Stimulated activated CD8-positive, alpha-beta memory T cell treated with anti-CD3 and anti-CD28 coated beads, Interleukin-2, amount 100 ng/mL, for 1 hour (primary cell): ENCODE measurements at places on chromosomes 11 and 22.

DNA sequence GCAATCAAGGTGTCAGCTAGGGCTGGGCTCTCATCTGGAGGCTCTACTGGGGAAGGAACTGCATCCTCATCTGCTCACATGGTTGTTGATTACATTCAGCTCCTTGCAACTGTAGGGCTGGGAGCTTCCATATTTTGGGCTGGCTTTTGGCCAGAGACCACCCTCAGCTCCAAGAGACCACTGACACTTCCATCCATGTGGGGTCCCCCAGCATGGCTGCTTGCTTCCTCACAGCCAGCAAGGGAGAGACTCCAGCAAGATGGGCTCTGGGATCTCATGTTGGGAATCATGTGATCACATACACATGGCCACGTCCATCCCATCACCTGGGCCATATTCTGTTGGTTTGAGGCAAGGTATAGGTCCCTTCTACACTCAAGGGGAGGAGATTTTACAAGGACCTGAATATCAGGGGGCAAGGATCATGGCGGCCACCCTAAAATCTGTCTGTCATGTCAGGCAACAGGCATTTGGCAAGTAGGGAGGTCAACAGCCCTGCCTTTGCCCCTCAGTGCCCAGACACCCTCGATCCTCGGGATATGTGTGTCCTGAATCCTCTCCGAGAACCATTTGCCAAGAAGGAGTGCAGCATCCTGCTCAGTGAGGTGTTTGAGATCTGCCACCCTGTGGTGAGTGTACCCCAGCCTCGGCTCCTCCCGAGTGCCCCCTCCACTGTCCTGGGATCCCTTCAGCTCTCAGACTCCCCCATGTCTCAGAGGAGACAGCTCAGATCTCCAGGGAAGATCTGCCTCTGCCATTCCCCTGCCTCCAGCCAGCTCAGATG, 48.7 kb downstream of the OTOG start:
- DNase-seq, result no peak

- DNase-seq, result no peak
These were observed 57.9 kb downstream of the UVRAG start for GRCh38 chr11:75872887-75873416.

DNA sequence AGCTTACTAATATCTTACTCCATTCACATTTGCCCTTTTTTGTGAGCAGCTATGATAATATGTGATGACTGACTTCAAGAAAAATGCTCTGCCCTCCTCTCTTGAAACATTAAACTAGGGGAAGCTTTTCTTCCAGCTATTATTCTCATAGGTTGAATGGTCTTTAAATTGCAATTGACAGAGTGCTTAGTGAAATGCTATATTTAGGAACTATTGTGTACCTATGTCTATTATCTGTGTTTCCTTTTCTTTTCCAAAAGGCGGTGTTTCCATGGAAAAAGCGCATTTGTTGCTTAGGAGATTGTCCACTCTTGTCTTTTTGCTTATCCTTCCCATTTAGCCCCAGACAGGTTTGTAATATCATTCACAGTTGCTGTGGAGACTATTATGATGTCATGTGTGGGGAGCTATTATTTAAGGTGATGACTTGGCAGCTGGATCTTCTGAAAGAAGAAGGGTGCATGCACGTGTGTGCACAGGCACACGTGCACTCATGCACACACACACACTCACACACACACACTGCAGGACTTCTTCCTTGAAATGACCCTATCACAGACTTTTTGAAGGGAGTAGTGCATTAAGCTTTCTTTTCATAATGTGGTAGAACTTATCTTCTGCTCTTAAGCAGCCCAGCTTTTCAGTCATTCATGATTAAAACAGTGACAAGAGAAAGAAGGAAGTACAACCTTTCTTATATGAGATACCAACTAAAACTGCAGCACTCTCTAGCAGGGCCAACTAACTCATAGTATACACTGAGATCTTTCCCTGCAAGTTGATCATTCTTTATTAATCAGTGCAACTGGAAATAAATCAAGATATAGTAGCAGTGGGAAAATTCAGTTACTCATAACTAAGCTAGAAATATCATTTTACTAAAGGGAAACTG, 340.8 kb upstream of the MTNR1B start:
- DNase-seq, result no peak

- DNase-seq, result no peak
These were observed 11.8 kb downstream of the GTSE1 start for GRCh38 chr22:46308283-46308988.

GRCh38 chr22:27780161-27780575, 21.4 kb downstream of the MN1 start:
- DNase-seq, result no peak

DNA sequence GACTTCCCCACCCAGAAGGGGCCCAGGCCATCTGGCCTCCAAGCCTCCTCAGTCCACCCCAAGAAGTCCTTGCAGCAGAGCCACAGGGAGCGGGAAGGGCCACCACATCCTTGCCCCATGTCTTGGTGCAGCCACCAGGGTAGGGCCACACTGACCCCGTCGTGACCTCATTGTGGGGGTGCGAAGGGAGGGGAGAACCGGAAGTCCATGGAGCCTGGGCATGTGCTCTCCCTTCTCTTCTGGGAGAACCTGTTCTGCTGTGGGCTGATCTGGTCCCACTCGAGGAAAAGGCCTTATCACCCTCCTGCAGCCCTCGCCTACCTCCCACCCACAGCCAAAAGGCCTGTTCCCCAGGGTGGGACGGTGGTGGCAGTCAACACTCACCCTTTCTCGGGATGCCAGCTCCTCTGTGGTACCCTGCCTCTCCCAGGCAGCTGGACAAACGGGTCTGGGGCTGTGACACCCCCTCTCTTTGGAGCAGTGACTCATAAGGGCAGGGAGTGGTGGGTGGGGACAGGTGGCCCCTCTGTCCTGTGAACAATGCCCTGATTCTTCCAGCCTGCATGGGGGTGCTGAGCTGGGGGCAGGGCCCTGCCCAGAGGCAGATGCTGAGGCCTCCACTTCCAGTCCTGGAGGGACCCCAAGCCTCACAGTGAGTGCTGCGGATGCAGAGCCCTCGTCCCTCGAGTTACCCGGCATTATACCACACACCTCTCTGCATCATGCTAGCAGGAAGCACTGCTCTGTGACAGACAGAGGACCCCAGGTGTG, 14.6 kb upstream of the CTSD start:
- no peak for DNase-seq

DNA sequence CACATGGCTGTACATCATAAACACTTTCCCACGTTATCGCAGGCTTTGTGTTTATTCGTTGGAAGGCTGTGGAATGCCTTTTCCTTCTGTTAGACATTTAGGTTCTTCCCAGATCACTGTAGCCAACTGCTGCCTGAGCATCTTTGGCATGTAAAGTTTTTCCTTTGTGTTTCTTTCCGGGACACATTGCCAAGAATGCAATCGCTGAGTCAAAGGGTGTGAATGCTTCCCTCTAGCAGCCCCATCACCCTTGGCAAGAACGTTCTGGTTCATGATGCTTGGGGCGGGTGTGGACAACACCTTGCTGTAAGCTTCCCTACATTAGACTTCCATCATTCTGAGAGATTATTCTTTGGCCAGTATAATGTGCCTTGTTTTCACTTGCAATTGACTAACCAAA, 136.2 kb downstream of the OSBP2 start:
- DNase-seq, result no peak

- no peak for DNase-seq
These were observed 158.2 kb downstream of the TTC28 start for GRCh38 chr22:28521451-28521850.

DNA sequence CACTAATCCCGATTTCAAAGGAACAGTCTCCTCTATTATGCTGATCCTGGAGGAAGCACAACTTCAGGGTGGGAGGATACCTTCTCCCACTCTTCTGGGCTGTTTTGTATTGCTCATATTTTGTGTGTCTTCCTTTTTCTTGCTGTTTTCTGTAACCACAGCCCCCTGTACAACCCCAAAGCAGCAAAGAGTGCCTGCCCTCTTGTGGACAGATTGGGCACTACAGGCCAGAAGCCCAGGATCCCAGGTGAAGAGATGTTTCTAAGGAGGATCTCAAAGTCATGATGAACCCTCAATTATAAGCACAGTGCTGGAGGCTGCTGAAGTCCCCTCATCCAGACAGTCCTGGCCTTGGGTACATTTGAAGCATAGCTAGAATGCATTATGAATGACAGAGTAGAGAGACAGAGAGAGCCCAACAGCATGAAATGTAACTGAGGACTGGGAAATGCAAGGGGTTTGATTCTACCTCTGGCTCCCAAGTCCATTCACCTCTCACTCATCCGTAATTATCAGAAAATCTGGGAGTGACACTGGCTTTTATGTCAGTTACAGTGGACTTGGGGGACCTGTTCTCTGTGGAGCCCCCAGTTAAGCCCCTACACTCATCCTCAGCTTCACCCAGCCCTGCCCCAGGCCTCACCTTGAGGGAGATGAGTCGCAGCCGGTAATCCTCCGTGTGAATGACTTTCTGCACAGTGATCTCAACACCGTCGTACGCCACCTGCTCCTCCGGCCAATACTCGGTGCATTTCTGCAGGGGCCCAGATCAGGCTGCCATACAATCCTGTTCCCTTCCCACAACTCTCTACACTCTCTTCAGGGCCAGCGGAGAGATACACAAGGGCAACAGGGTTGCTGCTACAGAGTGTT, 6.2 kb upstream of the IGSF22 start:
- peak; percentile 50 for DNase-seq

- no peak for DNase-seq
These were observed 18.9 kb downstream of the MYRF start for GRCh38 chr11:61771195-61771894.

- no peak for DNase-seq
These were observed 718 bp downstream of the FADS2 start for GRCh38 chr11:61828629-61829407.

DNA sequence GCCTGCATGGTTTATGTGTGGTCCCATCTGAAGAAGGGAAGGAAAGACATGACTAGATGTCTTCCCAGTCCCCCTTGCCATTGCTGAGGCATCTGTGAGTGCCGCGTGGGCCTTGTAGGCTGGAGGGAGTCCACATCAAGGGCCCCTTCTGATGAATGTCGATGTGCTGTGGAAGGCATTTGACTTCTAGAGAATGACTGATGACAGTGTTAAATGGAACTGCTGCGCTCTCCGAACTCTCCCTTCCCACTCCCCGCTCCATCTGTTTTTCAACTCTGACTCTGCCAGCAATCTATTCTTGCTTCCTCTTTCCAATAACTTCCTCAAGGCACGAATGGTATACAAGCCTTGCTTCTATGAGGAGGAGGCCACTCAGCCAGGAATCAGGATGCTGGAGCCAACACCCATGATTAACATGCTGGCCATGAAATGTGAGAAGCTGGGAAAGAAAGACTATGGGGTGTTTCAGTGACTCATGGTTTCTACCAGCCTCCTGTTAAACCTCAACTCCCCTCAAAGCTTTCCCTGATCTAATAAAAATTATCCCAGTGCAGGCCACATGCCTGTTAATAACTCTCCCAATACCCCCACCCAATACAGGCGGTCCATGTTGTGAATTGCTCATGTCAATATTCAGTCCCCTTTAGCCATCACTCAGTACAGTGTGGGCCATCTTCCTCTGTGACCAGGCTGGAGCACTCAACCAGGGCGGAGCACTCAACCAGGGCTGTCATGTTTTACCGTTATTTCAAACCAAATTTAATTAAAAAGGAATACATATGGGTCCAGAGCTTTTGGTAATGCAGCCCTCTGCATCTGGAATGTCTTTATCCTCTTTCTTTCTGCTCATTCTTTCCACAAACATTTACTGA, 46.4 kb upstream of the TBCEL start:
- DNase-seq, result no peak

- DNase-seq, result no peak
These were observed 3.0 kb upstream of the RFPL3 start for GRCh38 chr22:32354360-32355351.

DNA sequence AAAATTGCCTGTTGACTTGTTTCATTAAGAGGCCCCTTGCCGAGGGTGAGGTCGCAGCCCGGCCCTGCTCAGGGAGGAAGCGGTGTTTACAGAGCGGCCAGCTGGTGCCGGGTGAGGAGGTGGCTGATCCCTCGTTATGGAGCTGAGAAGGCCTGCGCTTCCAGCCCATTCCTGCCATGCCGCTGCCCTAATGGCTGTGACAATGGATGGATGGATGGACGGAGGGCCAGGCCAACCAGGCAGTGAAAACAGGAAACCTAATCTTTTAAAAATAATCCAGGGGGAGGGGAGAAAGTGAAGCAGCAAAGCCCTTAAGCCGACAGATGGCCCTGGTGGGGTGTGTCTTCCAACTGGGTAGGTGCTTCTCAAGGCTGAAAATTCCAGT, 38.5 kb downstream of the BCR start:
- DNase-seq, result no peak

GRCh38 chr11:27201454-27202302, 161.1 kb downstream of the BBOX1 start:
- no peak for DNase-seq

DNA sequence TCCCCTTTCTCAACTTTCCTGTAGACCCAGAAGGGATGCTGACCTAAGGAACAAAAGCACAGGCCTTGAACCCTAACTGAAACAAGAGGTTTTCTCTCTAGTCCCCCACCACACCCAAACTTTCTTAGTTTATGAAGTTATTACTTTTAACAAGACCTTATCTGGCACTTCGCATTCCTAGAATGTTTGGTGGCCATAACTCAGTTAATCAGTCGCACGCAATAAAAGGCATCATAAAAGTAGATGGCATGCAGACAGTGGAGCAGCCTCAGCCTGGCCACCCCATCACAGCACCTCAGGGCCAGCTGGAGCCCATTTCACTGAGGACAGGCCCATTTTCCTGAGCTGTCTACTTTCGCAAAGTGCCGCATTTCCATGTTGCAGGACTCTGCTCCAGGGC, 301.9 kb downstream of the OPCML start:
- no peak for DNase-seq

DNA sequence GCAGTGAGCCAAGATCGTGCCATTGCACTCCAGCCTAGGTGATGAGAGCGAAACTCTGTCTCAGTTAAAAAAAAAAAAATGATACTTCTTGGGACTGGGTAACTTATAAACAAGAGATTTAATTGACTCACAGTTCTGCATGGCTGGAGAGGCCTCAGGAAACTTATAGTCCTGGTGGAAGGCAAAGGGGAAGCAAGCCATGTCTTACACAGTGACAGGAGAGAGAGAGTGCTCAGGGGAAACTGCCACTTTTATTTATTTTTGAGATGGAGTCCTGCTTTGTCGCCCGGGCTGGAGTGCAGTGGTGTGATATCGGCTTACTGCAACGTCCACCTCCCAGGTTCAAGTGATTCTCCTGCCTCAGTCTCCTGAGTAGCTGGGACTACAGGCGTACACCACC, 8.2 kb downstream of the SDF2L1 start:
- DNase-seq, result no peak
